ENCODE measurements at places on chromosomes 12 and 14. TPM values are rescaled to one million over a fixed set of nuclear protein-coding genes. Genes with fewer than 3 reads are reported as not detected.

PROX2 gene
- total RNA-seq = not detected

SERPINA10 gene
- total RNA-seq = not detected

DLST gene
- total RNA-seq = 52.2 TPM

SERPINA1 gene
- total RNA-seq = 0.13 TPM

CCDC184 gene
- total RNA-seq = 1.1 TPM

COL2A1 gene
- 69.1 TPM for total RNA-seq

ACVRL1 gene
- 2.0 TPM for total RNA-seq

NR1H4 gene
- not detected for total RNA-seq

DNA sequence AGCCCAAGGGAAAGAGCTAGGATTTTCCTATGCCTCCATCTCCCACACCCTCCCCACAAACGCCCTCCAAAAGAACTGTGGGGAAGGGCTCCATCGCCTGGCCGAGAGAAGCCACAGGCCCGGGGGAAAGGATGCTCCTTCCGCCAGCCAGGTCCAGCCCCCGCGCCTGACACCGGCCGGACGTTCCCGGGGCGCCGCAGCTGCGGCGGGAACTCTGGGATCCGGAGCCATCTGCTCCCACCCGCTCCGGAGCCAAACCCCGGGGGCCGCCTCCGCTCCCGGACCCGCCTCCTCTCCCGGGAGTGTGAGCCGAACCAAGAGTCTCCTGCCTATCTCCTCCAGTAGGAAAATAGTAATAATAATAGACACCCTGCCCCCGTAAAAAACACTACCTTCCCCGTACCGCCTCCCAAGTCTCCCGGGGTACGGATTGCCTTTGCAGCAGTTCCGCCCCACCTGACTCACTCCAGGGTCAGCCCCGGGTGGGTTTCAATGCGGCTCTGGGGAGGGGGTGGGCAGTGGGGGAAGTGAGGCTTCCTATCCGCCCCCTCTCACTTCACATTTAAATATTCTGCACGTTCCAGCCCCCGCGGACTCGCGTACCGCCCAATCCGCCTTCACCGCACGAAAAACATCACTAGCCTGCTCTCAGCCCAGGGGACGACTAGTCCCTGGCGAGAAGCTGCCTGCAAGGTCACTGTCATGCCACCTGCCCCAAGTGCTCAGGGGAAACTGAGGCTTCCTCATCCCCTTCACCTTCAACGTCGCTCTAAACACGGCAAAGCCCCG is 2.4 kb downstream of the AGAP2 start:
- H3K27ac ChIP-seq = no peak overlapping the region
- peaks cover 24% of the 10 kb centered on the region for H3K4me1 ChIP-seq
- H3K4me3 ChIP-seq = peak overlapping the region; percentile 44
- peak; percentile 80 for DNase-seq
- H3K36me3 ChIP-seq = no peaks in the 10 kb centered on the region

DNA sequence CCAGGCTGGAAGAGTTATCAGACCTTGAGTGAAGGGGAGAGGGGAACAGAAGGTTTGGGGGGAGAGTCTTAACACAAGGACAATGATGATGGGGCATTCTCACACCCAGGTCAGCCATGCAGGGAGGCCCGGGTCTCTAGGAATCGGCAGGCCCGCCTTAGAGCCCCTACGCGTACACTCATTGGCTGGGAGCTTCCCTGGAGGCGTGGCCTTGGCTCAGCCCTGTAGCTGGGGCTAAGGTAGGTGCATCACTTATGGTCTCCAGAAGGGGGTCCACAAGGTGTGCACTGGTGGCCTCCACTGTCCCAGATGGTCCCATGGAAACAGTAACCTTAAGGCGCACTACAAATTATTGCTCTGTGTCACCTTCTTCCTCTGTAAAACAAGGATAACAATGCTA is 660.1 kb downstream of the MED13L start:
- no peak overlapping the region for H3K4me3 ChIP-seq
- no peak overlapping the region for H3K27ac ChIP-seq
- no peaks in the 10 kb centered on the region for H3K27me3 ChIP-seq
- H3K36me3 ChIP-seq = no peaks in the 10 kb centered on the region

- H3K4me1 ChIP-seq = no peaks in the 10 kb centered on the region
- no peak overlapping the region for H3K27ac ChIP-seq
- H3K36me3 ChIP-seq = no peaks in the 10 kb centered on the region
- no peak for DNase-seq
- H3K4me3 ChIP-seq = no peak overlapping the region
- H3K27me3 ChIP-seq = no peaks in the 10 kb centered on the region
These were observed 10.4 kb upstream of the FBLN5 start for GRCh38 chr14:91957876-91958313.

DNA sequence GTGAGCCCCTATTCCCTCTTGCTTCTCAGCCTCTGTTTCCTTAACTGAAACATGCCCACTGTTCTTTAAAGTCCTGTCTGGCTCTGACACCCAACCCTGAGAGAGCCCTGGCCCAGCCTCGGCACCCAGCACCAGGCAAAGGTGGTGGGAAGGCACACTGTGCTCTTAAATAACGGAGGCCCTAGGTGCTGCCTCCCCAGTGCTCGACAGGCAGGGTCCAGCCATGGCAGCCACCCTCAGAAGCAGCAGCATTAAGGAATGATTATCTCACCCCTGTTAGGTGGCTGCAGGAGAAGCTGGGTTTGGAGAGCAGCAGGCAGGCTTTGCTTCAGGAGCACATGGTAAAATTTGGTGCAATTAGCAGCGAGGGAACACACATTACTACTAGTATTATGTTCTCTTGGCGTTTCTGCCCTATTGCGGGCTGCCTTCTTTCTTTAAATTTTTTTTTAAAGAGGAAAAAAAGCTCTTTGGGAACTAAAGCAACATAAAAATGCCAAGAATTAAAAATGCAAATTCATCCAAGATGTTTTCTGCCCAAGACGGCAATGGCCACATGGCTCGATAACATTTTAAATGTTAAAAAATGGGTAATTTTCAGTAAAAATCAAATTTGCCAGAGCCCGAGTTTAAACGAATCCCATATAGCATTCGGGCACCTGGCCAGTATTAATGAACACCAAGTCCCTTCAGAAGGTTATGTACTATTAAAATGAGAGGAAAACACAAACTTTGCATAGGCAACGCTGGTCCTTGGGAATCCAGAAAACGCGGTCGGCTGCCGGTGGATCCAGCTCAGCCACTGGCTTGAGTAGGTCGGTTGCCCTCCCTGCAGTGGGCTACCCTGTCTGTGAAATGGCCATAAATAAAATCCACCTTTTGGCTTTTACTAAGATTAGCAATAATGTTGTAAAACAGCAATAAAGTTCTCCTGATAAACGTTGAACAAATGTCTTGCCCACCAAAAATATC is 152.2 kb downstream of the BCL11B start:
- H3K4me3 ChIP-seq = no peak overlapping the region
- no peak overlapping the region for H3K27ac ChIP-seq
- no peaks in the 10 kb centered on the region for H3K27me3 ChIP-seq
- DNase-seq = no peak

DNA sequence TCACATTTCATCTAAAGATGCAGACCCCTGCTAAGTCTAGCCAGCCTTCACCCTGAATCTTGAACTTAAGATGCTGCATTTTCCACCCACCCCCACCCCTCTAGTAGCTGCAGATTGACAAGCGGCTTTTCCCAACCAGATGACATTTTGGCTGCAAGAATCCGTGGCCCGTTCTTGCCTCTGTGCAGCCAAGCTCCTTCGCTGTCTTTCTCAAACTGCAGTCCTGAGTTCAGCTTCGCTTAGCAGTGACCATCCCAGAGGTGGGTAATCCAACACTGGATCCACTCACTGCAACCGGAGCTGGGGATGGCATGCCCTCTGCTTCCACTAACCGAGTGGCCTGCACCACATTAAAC is 765 bp upstream of the NFYB start:
- peaks cover 26% of the 10 kb centered on the region for H3K4me1 ChIP-seq
- H3K27me3 ChIP-seq = peaks cover 18% of the 10 kb centered on the region
- peak; percentile 31 for DNase-seq
- H3K36me3 ChIP-seq = no peaks in the 10 kb centered on the region
- no peak overlapping the region for H3K27ac ChIP-seq

GRCh38 chr12:46260124-46260912 is 8.5 kb downstream of the SLC38A1 start:
- H3K27me3 ChIP-seq = no peaks in the 10 kb centered on the region
- H3K4me1 ChIP-seq = peaks cover 56% of the 10 kb centered on the region
- no peak overlapping the region for H3K4me3 ChIP-seq
- H3K36me3 ChIP-seq = no peaks in the 10 kb centered on the region
- DNase-seq = peak; percentile 25

DNA sequence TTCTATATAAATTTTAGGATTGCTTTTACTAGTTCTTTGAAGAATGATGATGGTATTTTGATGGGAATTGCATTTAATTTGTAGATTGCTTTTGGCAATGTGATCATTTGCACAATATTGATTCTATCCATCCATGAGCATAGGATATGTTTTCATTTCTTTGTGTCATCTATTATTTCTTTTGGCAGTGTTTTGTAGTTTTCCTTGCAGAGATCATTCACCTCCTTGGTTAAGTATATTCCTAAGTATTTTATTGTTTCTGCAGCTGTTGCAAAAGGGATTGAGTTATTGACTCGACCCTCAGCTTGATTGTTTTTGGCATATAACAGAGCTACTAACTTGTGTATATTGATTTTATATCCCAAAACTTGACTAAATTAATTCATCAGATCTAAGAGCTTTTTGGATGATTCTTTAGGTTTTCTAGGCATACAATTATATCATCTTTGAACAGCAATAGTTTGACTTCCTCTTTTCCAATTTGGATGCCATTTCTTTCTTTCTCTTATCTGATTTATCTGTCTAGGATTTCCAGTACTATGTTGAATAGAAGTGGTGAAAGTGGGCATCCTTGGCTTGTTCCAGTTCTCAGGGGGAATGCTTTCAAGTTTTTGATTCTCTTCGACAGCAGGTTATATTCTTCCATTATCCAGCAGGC is 668.1 kb downstream of the SLC16A7 start:
- no peak overlapping the region for H3K4me3 ChIP-seq
- no peaks in the 10 kb centered on the region for H3K4me1 ChIP-seq
- DNase-seq = no peak

- no peak overlapping the region for H3K4me3 ChIP-seq
- no peak overlapping the region for H3K27ac ChIP-seq
- no peaks in the 10 kb centered on the region for H3K36me3 ChIP-seq
- H3K27me3 ChIP-seq = no peaks in the 10 kb centered on the region
These were observed 21.1 kb upstream of the CERS5 start for GRCh38 chr12:50188241-50188781.

DNA sequence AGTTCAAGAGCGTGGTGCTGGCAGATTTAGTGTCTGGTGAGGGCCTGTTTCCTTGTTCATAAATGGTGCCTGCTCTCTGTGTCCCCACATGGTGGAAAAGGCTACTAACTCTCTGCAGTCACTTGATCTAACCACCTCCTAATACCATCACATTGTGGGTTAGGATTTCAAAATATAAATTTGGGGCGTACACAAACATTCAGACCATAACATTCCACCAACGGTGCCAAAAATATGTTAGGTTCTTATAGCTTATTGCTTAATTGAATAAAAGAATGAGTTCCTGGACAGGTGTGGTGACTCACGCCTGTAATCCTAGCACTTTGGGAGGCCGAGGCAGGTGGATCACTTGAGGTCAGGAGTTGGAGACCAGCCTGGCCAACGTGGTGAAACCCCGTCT is 3.4 kb upstream of the DYRK2 start:
- H3K4me1 ChIP-seq = no peaks in the 10 kb centered on the region
- no peak overlapping the region for H3K4me3 ChIP-seq
- H3K27ac ChIP-seq = no peak overlapping the region
- peaks cover 8% of the 10 kb centered on the region for H3K27me3 ChIP-seq
- DNase-seq = no peak
- no peaks in the 10 kb centered on the region for H3K36me3 ChIP-seq

GRCh38 chr14:90809530-90810312 is 6.5 kb downstream of the TTC7B start:
- no peaks in the 10 kb centered on the region for H3K36me3 ChIP-seq
- no peak overlapping the region for H3K4me3 ChIP-seq
- H3K27me3 ChIP-seq = peaks cover 3% of the 10 kb centered on the region
- H3K27ac ChIP-seq = no peak overlapping the region

- H3K4me3 ChIP-seq = no peak overlapping the region
- no peak for DNase-seq
- H3K27ac ChIP-seq = no peak overlapping the region
- no peaks in the 10 kb centered on the region for H3K4me1 ChIP-seq
These were observed 326.9 kb downstream of the TMEM121 start for GRCh38 chr14:105853089-105853906.

DNA sequence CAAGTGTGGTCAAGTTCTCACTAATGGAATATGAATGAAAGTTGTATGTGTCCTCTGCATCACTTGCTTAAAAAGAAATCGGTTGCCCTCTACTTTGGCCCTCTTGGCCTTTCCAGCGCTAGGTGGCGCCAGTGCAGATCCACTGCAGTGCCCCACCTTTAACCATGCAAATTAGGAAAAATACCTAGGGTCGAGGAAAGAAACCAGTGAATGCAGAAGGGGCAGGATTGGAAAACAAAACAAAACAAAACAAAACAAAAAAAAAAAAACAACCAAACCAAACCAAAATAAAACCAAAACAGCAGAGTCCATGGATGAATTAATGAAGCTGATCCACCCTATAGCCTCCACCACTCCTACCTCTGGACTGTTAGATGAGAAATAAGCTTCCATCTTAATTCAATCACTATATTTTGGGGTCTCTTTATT is 12.9 kb upstream of the NEMF start:
- H3K4me1 ChIP-seq = peaks cover 6% of the 10 kb centered on the region
- no peak overlapping the region for H3K4me3 ChIP-seq
